ENCODE measurements at places on chromosomes 5 and 9. TPM values are rescaled to one million over a fixed set of nuclear protein-coding genes. Genes with fewer than 3 reads are reported as not detected.

Gene RECK
- 17.4 TPM for polyA plus RNA-seq

- no peak for DNase-seq
Measured at GRCh38 chr5:14896131-14896530, 24.6 kb upstream of the ANKH start.

GRCh38 chr5:31463351-31463750 is 68.5 kb downstream of the DROSHA start:
- DNase-seq: no peak

Gene HEMGN
- 5.4 TPM for polyA plus RNA-seq

DNA sequence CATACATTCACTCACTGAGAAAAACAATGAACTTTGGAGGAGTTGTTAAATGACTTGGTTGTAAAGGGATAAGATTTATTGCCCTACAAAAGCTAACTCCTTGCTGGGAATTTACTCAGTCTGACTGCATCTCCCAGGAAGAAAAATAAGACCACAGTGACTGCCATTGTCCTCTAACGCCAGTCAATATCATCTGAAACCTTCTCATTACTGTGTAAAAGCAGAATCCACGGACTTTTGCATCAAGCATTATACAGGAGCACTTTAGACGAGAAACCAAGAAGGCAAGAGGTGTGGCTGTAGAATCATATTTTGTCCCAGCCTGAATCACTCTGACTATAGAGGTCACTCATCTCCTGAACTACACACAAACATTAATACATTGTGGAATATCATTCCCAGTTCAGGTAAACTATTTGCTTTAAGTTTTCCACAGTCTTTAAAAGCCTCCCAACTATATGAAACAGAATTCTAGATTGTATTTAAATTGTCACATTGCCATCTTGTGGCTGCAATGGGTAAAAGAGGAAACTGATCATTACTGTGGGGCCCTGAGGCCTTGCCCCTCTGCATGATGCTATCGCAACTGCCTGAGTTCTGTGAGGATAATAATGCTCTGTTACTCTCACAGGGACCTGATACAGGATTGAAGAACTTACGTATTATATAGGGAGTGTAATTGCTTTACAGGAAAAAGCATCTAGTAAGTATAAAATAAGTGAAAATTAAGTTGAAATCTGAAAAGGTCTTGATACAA is 142.9 kb downstream of the SLCO4C1 start:
- no peak for DNase-seq

GRCh38 chr5:15363601-15364000 is 136.4 kb upstream of the FBXL7 start:
- DNase-seq: no peak

- DNase-seq: no peak
Measured at GRCh38 chr5:117733051-117733450, 1158.4 kb upstream of the SEMA6A start.

Gene MAMDC4
- polyA plus RNA-seq: 9.5 TPM

DNA sequence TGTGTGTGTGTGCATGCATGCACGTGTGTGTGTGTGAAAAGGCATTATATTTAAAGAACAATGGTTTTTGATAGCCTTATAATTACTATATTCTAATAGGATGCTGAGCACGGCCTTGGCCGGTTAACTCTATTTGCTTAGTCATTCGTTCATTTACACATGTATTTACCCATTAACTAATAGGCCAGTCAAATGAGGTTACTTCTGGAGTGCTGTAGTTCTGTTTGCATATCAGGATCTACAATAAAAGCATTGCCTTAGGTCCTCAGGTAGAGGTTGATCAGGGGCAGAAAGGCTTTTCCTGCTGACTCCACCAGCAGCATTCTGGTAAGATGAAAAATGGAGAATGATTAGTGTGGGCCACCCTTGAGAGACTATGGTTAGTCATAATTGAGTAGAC is 219.0 kb downstream of the COMMD10 start:
- DNase-seq: no peak

Gene LMNB1
- 78.4 TPM for polyA plus RNA-seq

Gene PCDHAC1
- 0.34 TPM for polyA plus RNA-seq

DNA sequence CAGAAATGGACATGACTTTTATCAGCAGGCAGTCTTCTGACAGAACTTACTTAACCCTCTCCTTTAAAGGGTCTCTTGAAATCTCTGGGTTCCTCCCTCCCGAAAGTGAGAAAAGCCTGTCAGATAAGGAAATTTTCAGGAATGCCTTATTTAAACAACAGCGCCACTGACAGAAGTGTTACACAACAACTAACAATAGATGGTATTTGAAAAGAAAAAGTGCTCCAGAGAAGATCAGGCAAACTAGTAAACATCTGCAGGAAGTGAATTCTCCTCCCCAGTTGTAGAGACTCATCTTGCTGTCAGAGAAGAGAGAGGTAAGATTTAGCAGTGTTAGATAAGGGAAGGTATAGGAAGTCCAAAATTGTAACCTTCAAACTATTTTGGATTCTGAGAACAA is 107.2 kb upstream of the NFIL3 start:
- no peak for DNase-seq

Gene ANKRD55
- 0.63 TPM for polyA plus RNA-seq

Gene TMED9
- polyA plus RNA-seq: 180 TPM

GRCh38 chr9:78893774-78894401 is 597.0 kb downstream of the PSAT1 start:
- no peak for DNase-seq

DNA sequence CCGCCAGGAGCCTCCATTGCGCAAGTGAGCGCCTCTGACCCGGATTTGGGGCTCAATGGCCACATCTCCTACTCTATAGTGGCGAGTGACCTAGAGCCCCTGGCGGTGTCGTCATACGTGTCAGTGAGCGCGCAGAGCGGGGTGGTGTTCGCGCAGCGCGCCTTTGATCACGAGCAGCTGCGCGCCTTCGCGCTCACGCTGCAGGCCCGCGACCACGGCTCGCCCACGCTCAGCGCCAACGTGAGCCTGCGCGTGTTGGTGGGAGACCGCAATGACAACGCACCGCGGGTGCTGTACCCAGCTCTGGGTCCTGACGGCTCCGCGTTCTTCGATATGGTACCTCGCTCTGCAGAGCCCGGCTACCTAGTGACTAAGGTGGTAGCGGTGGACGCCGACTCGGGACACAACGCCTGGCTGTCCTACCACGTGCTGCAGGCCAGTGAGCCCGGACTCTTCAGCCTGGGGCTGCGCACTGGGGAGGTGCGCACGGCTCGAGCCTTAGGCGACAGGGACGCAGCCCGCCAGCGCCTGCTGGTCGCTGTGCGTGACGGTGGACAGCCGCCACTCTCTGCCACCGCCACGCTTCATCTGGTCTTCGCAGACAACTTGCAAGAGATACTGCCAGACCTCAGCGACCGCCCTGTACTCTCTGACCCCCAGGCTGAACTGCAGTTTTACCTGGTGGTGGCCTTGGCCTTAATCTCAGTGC is 1.9 kb downstream of the PCDHGB6 start:
- DNase-seq: no peak

GRCh38 chr5:37873988-37874387 is 34.1 kb upstream of the GDNF start:
- no peak for DNase-seq

DNA sequence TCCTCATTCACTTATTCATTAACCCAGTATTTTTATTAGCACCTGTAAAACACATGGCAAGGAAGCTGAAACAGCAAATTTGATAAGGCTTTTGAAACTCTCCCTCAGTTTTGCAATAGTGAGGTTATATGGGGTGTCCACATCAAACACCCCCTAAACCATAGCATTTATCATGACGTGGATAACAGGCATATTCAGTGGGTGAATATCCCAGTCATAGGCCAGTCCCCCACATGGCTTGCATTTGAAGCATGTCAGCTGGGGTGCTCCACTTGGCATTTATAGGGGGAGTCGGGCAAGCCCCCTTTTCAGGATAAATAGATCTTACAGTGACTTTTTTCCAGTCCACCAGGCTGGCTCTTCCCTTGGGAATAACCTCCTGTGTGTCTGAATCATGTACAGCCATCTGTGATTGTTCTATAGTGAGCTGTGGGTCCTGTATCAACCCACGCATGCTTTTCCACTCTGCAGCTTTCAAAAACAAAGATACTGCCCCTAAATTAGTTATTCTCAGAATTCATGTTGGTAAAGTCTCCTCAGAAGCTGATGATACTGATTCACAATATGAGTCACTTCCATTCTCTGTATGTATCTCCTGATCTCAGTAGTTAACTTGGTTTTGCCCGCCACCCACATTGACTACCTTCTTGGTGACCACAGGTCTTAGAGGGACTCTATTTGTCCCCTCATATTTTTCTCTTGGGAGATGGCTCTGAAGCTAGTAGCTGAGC is 84.4 kb upstream of the SPIN1 start:
- no peak for DNase-seq

DNA sequence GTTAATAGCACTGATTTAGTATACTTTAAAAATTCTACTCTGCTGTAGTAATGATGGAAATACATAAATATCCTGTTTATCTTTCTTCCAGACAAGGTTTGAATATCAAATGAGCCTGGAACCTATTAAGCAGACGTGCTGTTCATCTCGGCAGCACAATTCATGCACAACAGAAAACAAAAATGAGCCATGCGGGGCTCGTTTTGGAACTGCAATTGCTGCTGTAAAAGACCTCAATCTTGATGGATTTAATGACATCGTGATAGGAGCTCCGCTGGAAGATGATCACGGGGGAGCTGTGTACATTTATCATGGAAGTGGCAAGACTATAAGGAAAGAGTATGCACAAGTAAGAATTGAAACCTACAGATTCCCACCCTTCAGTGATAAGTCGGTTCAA is 79.1 kb upstream of the ITGA2 start:
- no peak for DNase-seq

Gene SCGB3A1
- 3.1 TPM for polyA plus RNA-seq

DNA sequence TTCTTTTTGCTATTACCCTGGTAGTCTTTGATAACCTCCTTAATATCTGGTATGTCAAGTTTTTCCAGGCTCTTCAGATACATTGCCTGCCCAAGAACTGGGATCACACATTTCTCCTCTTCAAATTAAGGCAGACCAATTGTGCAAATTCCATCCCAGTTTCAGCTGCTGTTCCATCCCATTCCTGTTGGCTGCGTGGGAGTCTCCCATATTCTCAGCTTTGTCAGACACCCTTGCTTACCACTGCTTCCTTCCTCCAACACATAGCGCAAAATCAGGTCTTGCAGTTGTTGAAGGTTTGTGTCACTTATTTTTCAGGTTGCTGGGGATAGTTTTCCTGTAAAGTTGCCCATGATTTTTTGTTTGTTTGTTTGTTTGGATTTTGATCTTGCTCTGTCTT is 15.2 kb downstream of the HCN1 start:
- no peak for DNase-seq

GRCh38 chr5:101877451-101877850 is 418.6 kb downstream of the SLCO4C1 start:
- DNase-seq: no peak

DNA sequence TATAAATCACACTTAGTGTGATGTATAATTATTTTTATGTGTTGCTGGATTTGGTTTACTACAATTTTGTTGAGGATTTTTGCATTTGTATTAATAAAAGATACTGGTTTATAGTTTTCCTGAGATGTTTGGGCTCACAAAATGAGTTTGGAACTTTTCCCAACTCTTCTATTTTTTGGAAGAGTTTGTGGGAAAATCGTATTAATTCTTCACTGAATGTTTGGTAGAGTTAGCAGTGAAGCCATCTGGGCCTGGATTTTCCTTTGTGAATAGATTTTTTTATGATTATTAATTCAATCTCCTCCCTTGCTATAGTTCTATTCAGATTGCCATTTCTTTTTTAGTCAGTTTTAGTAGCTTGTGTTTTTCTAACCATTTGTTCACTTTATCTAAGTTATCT is 201.7 kb upstream of the NFIL3 start:
- DNase-seq: no peak

DNA sequence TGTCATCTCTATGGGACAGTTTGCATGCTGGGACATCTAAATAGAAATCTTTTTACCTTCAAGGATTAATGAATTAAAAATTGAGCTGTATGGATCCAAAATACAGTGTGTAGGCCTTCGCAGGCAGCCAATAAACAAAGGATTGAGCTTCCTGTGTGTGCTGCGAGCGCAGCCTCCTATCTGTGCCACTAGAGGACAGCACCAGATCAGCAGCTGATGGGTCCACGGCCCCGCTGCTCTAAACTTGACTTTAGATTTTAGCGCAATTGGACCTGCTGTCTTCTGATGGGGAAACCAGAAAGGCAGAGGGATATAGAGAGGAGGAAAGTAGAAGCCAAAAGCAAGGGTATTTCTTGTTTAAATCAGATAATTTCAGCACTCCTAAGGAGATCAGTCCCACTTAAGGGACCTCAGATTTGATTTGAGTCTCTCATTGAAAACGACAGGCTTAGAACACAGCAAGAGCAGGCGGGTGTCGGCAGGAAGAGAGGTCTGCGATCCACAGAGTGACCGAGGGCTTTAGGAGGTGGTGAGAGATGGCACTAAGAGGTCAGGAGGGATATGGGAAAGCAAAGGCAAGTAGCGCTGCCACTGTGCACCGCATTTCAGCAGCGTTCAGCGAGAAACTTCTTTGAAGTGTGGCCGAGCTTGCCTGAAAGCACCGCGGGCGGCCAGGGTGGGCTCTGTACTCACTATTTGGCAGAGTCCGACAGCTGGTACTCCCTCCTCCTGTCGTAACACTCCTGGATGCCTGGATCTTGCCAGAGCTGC is 214.3 kb downstream of the GNA14 start:
- no peak for DNase-seq

DNA sequence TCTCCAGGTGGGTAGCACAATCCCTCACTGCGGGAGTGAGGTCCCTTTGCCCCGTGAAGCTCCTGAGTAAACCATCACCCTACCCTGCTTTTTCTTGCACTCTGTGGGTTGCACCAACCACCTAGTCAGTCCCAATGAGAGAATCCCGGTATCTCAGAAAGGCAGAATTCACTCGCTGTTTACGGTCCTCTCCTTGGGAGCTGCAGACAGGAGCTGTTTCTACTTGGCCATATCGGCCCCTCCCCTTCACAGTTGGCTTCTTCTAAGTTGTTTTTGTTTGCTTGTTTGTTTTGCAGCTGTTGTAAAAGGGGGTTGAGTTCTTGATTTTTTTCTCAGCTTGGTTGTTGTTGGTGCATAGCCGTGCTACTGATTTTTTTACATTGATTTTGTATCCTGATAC is 237.0 kb upstream of the RASA1 start:
- no peak for DNase-seq

Gene CRB2
- polyA plus RNA-seq: 0.31 TPM

GRCh38 chr5:74112372-74113195 is 486.6 kb downstream of the ARHGEF28 start:
- DNase-seq: no peak

DNA sequence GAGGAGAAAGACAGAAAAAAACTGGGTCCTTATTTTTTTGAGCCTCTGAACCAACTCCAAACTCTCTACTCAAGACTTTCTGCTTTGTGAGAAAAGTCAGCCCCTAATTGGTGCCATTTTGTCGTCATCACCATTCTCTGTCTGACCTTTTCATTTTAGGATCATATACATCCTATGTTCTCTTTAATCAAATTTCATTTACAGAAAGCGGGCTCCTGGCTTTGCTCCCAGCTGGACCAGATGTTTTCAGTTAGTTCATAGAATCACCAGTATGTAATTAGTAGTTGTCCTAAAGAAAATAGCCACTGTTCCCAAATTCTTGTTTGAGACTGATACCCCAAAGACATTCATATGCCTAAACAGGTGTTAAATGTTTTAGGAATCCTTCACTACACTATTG is 28.6 kb upstream of the SLCO4C1 start:
- DNase-seq: no peak

Gene NTNG2
- polyA plus RNA-seq: 1.4 TPM
